ENCODE measurements at places on chromosomes 3 and 15. TPM values are rescaled to one million over a fixed set of nuclear protein-coding genes. Genes with fewer than 3 reads are reported as not detected.

PDIA3 gene
- total RNA-seq = 532 TPM

- no peak for DNase-seq
These were observed 51.3 kb downstream of the ABCC5 start for GRCh38 chr3:183966361-183966791.

- peak; percentile 87 for DNase-seq
These were observed 12.4 kb downstream of the CIB1 start for GRCh38 chr15:90221246-90221900.

DNA sequence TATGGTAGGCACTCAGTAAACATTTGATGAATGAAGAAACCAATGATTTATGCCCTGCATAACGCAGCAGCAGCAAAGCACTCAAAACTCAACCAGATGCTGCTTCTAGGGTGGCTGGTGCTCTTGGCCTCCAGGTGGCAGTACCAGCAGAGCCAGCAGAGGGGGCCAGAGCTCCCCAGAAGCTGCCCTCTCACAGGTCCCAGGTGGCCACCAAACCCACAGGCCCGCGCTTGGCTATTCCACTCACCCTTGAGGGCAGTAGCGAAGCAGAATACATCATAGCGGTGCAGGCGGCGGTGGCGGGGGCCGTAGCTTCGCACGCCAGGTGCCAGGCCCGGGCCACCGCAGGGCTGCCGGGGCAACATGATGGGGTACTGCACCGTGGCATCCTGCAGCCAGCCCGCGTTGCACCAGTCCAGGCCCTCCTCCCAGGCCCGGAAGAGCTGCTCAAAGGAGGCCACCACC lies 16.6 kb downstream of the HAPLN3 start:
- peak; percentile 64 for DNase-seq

GRCh38 chr3:171347301-171348039 lies 112.7 kb downstream of the TNIK start:
- DNase-seq = no peak

CD96 gene
- not detected for total RNA-seq

CCR9 gene
- total RNA-seq = not detected

- no peak for DNase-seq
These were observed 174.3 kb upstream of the BCL6 start for GRCh38 chr3:187919544-187919943.

SNTN gene
- not detected for total RNA-seq

PTX3 gene
- total RNA-seq = 13.2 TPM

- DNase-seq = peak; percentile 64
These were observed 655 bp downstream of the CYFIP1 start for GRCh38 chr15:22979238-22980188.

- DNase-seq = peak; percentile 57
These were observed 1032.1 kb downstream of the NTRK3 start for GRCh38 chr15:87224404-87224803.

DNA sequence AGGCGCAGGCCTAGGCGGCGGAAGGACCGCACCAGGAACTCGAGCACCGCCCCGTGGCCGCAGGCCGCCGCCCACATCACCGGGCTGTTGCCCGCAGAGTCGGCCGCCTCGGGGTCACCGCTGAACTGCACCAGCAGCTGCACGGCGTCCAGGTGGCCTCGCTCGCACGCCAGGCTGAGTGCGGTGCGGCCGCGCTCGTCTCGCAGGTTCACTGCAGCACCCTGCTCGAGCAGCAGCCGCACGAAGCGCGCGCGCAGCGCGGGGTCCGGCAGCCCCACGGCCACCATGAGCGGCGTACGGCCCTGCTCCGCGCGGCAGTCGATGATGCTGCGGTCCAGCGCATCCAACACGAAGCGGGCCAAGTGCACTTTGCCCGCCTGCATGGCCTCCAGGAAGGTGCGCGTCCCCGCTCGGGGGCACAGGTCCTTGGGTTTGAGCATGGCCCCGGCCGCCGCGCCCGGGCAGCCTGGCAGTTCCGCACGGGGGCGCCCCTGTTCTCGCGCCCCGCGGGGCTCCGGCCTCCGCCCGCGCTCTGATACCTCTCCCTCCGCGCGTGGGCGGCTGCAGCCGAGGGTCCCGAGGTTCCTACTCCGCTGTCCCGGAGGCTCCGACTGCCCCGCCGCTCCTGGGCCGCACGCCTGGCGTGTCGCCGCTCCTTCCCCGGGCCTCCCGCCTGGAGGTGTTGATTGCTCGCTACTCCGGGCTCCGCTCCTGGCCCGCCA lies 556 bp downstream of the ANKRD63 start:
- peak; percentile 23 for DNase-seq

DNA sequence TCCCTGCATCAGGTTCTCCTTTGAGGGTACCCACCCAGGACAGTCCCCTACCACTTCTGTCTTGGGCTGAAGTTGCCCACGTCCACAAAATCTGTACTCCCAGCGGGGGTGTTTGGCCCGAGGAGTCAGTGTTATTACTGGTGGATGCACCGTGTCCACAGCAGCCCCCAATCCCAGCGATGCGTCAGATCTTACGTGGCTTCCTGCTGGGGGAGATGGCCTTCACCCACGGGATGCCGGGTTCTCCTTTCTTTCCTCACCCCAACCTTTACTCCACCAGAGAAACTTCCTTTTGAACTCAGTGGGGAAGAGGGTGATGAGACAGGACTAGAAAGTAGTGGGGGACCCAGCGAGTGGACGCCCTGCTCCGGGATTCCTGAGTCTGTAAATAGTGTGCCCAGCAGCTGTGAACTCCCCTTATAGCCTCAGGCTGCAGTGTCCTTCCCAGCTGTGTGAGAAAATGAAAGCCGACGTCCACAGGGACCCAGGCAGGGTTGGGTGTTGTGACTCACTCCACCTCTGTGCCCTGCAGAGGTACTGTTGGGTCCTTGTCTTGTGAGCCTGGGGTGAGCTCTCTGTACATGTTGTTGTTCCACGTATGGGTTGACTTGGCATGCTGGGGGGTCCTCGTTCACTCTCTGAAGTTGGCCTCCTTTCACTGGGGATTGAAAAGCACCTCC lies 31.5 kb downstream of the CRTAP start:
- DNase-seq = no peak

GRCh38 chr3:117150628-117151027 lies 441.0 kb downstream of the TUSC7 start:
- DNase-seq = no peak

NANOGP8 gene
- not detected for total RNA-seq

All from MG63 (cell line).